T-cell (primary cell): ENCODE measurements at places on chromosomes 16 and 17. TPM values are rescaled to one million over a fixed set of nuclear protein-coding genes. Genes with fewer than 3 reads are reported as not detected.

KRTAP4-1 gene
- not detected for total RNA-seq

CCR7 gene
- total RNA-seq = 438 TPM

GCGR gene
- not detected for total RNA-seq

ACE gene
- total RNA-seq = 4.1 TPM

NUBP2 gene
- 74.3 TPM for total RNA-seq

KRT27 gene
- total RNA-seq = not detected

ZNF19 gene
- 8.4 TPM for total RNA-seq

GPR142 gene
- total RNA-seq = not detected

SLC52A1 gene
- total RNA-seq = 0.62 TPM

NXPH3 gene
- total RNA-seq = not detected

DNA sequence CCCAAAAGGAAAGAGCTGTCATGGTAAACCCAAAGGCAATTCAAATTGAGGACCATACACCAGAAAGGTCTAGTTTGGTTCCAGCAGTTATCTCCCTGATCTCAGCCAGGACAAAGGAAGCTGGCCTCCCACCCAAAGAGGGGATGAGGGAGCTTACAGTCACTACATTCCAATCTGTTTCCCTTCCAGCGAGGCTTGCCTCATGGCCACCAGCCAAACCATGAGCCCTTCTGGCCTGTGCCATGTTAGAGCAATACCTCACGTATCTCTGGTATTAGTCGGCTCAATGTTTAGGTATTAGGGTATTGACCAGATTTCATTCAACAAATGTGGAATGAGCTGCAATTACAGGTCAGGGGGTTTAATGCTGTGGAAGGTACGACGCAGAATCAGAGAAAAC is 8.4 kb downstream of the NDUFAB1 start:
- peaks cover 82% of the 10 kb centered on the region for H3K36me3 ChIP-seq
- no peaks in the 10 kb centered on the region for H3K4me1 ChIP-seq
- H3K4me3 ChIP-seq = no peak overlapping the region

DNA sequence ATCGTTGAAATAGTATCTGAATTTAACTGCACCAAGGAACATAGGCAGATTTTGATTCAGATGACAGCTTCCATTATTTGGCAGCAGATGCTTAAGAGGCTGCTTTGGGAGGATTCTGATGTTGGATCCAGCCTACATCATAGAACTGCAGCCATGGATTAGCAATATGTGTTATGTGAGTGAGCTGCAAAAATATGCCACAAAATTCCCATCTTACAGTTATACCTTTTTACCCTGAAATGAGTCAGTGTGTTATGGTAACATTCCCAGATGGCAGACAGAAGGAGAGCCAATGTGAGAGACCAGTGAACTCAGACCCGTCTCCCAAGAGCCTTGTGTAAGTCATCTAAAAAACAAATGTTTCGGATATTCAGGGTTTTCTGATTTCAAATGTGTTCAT is 206.1 kb downstream of the CDH13 start:
- H3K27me3 ChIP-seq = no peaks in the 10 kb centered on the region
- H3K36me3 ChIP-seq = no peaks in the 10 kb centered on the region
- DNase-seq = no peak
- no peak overlapping the region for H3K4me3 ChIP-seq

DNA sequence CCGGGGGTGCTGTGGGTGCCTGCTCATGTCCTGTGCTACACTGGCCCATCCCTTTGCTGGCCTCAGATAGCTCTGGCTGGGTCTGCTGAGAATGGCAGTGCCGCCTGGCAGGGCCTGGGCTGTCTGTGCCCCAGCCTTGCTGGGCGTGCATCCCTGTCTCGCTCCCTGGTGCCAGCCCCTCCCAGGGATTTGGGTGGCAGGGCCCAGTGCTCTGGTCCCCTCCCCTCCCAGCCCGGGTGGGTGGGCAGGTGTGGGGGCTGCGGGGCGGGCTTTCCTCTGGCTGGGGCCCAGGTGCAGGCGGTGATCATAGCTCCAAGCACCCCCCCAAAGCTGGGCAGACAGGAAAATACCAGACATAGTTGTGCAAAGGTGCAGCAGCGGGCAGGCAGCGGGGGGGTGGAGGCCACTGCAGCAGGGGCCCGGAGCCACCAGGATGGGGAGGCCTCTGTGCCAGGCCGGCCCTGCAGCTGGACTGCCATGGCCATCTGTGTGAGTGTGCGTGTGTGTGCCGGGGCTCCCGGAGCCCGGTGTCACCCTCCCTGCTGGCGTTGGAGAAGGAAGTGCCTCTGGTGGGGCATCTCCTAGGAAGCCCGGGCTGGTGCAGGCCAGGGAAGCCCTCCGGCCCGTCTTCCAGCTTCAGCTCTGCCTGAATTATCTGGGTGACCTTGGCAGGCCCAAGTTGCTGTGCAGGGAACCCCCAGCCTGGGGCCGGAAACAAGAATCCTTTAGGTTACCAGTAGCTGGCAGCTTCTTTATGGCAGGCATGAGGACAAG is 7.4 kb downstream of the GLIS2 start:
- no peak for DNase-seq
- H3K27me3 ChIP-seq = no peaks in the 10 kb centered on the region
- no peak overlapping the region for H3K27ac ChIP-seq
- H3K36me3 ChIP-seq = no peaks in the 10 kb centered on the region
- no peak overlapping the region for H3K4me3 ChIP-seq

- peaks cover 11% of the 10 kb centered on the region for H3K4me1 ChIP-seq
- no peak overlapping the region for H3K4me3 ChIP-seq
- H3K27ac ChIP-seq = no peak overlapping the region
- no peak for DNase-seq
- no peaks in the 10 kb centered on the region for H3K36me3 ChIP-seq
Observed at GRCh38 chr17:74582633-74583032, 9.4 kb downstream of the CD300LD start.

DNA sequence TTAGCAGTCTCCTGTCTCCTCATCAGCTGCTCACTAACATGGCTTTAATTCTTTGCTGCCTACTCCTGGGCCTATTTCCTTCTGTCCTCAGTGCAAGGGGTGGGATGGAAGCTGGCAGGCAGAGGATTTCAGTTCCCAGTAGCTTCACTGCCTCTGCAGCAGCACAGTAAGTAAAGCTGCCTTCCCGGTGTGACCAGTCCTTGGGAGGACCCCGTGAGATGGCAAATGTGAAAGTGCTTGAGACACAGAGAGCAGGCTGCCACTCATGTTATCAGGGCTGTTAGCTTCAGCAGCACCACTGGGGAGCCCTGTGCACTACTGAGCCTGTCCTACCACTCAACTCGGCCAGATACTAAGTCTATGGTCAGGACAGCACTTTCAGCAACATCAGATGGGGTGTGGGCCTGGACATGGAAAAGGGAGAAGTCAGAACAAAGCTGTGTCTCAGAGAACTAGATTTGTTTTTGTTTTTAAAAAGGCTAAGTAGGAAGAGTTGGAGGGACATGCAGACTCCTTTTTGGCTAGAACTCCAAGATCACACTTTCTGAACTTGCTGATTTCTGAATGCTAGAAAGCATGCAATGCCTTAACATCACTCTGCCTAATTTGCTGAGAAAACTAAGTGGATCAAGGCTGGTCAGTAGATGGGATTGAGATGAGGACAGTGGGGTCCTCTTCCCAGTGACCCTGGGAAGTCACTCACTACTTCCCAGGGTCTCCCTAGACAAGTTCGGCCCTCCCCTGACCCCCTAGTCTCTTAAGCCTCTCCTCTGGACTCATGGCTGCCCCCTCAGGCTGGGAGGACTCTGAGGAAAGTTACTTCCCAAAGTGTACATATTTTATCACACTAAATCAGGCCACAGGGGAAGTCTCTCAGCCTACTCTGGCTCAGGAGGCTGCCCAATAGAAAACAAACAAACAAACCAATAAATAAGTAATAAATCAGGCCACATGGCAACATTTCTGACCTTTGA is 1.1 kb downstream of the ACSF2 start:
- no peaks in the 10 kb centered on the region for H3K36me3 ChIP-seq
- H3K4me3 ChIP-seq = peak overlapping the region; percentile 79
- H3K4me1 ChIP-seq = peaks cover 31% of the 10 kb centered on the region
- H3K27ac ChIP-seq = peak overlapping the region; percentile 69
- no peaks in the 10 kb centered on the region for H3K27me3 ChIP-seq

DNA sequence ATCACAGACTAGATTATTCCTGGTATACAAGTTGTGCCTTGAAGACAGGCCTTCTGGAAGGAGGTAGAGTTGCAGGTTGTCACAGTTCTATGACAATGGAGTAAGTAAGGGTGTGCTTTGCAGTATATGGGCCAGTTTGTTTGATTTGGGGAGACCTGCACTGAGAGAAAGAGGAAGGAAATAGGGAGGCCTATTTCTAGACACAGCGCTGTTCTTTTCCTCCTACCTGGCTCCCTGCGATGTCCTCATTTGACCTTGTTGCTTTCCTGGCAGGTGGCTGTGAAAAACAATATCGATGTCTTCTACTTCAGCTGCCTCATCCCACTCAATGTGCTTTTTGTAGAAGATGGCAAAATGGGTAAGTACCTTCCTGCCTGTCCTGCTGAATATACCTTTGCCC is 22.5 kb upstream of the RASL10B start:
- no peak overlapping the region for H3K4me3 ChIP-seq
- no peak for DNase-seq
- no peaks in the 10 kb centered on the region for H3K27me3 ChIP-seq
- no peak overlapping the region for H3K27ac ChIP-seq

DNA sequence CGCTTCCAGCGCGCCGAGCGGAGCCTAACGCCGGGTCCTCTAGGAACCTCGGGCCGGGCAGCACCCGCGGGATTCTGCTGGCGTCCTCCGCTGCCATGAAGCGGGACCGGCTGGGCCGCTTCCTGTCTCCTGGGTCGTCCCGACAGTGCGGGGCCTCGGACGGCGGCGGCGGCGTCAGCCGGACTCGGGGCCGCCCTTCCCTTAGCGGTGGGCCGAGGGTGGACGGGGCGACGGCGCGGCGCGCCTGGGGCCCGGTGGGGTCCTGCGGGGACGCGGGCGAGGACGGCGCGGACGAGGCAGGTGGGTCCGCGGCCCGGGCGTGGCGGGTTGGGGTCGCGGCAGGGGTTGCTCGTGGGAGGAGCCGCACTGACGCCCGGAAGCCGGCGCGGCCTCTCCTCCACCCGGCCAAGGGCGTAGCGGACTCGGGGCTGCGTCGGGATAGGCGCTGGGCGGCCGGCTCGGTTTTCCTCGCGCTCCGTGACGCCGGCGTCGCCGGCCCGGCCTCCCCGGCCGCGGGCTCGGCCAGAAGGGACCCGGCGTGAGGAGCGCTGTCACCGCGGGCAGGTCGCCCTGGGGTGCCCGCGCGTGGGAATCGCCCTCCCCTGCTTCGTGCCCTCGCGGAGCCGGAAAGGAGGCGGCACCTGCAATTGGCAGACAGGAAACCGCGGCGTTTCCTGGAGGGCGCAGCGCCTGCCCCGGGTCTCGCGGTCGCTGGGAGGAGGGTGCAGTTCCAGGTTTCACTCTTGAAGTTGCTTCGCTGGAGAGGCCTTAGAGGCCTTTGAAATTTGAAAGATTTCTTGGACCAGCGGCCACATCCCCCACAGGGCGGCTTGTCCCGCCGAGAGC is 432 bp downstream of the ZNF276 start:
- peaks cover 36% of the 10 kb centered on the region for H3K36me3 ChIP-seq
- peaks cover 10% of the 10 kb centered on the region for H3K4me1 ChIP-seq
- H3K27me3 ChIP-seq = no peaks in the 10 kb centered on the region
- peak; percentile 92 for DNase-seq
- H3K27ac ChIP-seq = peak overlapping the region; percentile 76
- peak overlapping the region; percentile 81 for H3K4me3 ChIP-seq

GRCh38 chr17:51029568-51030463 is 90.9 kb downstream of the SPAG9 start:
- H3K27ac ChIP-seq = peak overlapping the region; percentile 92
- no peak for DNase-seq
- no peaks in the 10 kb centered on the region for H3K27me3 ChIP-seq

- no peaks in the 10 kb centered on the region for H3K4me1 ChIP-seq
- H3K4me3 ChIP-seq = no peak overlapping the region
- H3K27me3 ChIP-seq = no peaks in the 10 kb centered on the region
- no peak for DNase-seq
Observed at GRCh38 chr16:87252269-87252970, 64.8 kb downstream of the C16orf95 start.

DNA sequence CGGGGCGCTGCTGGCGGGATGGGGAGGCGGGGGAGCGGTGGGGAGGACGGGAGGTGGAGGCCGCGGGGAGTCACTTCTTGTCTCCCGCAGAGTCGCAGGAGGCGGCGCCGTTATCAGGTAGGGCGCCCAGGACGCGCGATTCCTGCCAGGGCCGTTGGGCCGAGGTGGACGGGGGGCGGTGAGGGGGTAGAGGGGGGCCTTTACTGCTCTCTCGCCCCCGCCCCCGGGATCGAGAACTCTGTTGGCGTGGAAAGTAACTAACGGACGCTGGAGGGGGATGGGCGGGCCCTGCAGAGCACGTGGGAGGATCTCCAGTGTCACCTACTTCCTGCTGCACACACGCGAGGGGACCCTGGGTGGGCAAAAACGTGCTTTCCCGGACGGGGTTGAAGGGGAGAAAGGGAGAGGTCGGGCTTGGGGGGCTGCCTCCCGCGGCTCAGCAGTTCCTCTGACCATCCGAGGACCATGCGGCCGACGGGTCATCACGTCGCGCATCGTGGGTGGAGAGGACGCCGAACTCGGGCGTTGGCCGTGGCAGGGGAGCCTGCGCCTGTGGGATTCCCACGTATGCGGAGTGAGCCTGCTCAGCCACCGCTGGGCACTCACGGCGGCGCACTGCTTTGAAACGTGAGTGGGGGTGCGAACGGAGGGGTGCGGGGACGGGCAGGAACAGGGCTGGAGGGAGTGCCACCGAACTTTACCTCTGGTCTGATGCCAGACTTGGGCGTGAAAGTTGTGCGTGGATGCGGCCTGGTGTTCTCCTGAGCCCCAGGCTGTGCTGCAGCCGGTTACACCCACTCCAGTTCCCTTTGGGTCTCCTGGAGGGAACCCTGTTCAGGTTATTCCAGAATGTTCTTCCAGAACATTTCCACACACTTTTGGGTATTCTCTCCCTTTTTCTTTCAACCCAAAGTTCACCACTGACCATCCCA is 569 bp downstream of the PRSS21 start:
- peaks cover 5% of the 10 kb centered on the region for H3K4me1 ChIP-seq
- no peaks in the 10 kb centered on the region for H3K36me3 ChIP-seq
- no peak overlapping the region for H3K4me3 ChIP-seq
- H3K27me3 ChIP-seq = peaks cover 39% of the 10 kb centered on the region
- no peak for DNase-seq

- no peak overlapping the region for H3K27ac ChIP-seq
- H3K36me3 ChIP-seq = peaks cover 4% of the 10 kb centered on the region
- no peaks in the 10 kb centered on the region for H3K27me3 ChIP-seq
- H3K4me1 ChIP-seq = peaks cover 22% of the 10 kb centered on the region
- no peak overlapping the region for H3K4me3 ChIP-seq
Observed at GRCh38 chr17:74199306-74200092, 4.0 kb upstream of the RPL38 start.
